Effector CD4-positive, alpha-beta T cell (primary cell): ENCODE measurements at places on chromosomes 2 and 18.

DNA sequence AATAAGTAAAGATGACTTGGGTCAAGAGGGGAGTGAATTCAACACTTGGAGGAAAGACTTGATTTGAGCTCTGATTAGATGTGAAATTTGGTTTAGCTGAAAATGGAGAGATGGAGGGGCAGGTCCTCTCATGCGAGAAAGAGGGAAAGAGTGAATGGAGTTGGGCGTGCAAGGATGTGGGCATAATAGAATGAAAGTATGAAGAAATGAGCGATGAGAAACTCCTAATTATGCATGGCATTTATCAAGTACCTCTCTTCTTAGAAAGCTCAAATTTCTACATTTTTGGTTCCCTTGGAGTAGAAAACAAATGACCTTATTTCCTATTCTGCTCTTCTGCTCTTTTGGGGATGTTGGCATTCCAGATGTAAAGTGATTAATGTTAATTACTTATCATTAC, 161.5 kb downstream of the PHLPP1 start:
- no peak for DNase-seq

DNA sequence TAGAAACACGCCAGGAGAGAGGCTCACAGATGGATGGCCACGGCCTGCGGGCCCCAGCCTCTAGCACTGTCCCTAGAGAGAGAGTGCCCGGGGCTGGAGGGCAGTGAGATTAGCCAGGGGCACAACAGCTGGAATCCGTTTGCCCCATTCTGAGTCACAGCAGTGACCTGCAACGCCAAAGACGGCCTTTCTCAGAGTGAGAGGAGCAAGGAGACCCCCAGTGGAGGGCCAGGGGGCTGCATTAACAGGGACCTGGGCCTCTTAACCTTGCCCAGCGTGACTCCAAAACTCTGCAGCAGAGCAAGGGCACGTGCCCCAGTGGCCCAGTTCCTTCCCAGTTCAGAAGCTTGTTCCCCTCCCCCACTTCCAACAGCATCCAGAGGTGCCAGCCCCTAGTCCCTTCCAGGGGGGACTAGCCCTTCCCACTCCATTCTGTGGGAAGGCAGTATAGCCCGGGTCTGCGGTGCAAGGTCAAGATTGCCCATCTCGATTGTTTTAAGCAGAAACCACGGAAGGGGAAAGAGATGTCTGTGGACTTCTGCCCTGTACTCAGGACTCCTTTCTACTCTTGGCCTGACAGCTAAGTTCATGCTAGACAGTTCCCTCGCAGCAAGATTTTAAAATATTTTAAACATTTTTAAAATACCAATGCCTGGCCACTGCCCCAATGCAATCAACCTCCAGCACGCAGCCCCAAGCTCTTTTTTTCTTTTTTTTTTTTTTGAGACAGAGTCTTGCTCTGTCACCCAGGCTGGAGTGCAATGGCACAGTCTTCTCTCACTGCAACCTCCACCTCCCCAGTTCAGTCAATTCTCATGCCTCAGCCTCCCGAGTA, 50.9 kb upstream of the BIN1 start:
- DNase-seq, result no peak

GRCh38 chr2:106126705-106127281, 67.3 kb downstream of the UXS1 start:
- no peak for DNase-seq

DNA sequence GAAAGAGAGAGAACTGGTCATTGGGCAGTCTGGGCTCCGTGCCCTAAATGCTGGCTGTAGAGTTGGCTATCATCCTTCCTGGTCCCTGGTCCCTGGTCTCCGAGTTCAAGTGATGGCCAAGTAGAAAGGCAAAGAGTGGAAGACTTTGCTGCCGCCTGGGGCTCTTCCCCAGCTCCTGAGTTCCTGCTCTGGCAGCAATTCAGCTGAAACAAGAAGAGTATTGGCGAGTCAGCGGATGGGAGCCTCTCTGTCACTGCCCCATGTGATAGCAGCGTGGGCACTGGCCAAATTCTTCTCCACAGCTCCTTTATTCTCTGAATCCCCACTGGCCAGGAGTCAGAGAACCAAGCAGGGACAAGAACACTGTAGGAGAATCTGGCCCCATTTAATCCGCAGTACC, 351.0 kb upstream of the POU3F3 start:
- no peak for DNase-seq

DNA sequence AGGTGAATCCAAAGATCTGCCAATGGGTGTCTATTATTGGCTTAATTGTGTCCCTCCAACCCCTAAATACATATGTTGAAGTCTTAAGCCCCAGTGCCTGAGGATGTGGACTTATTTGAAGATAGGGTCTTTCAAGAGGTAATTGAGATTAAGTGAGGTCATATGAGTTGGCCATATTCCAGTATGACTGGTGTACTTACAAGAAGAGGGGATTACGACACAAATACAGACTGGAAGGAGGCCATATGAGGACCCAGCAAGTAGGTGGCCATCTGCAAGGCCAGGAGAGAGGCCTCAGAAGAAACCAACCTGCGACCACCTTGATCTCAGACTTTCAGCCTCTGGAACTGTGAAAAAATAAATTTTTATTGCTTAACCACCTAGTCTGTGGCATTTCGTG, 121.1 kb upstream of the FN1 start:
- no peak for DNase-seq

GRCh38 chr18:13375302-13376255, 157.0 kb downstream of the LDLRAD4 start:
- DNase-seq, result peak; percentile 80

- no peak for DNase-seq
Measured at GRCh38 chr18:47968721-47969120, 38.3 kb upstream of the SMAD2 start.

- DNase-seq, result no peak
Measured at GRCh38 chr2:182652326-182652725, 63.7 kb upstream of the DNAJC10 start.

GRCh38 chr18:69558052-69558451, 157.4 kb downstream of the DOK6 start:
- DNase-seq, result no peak

DNA sequence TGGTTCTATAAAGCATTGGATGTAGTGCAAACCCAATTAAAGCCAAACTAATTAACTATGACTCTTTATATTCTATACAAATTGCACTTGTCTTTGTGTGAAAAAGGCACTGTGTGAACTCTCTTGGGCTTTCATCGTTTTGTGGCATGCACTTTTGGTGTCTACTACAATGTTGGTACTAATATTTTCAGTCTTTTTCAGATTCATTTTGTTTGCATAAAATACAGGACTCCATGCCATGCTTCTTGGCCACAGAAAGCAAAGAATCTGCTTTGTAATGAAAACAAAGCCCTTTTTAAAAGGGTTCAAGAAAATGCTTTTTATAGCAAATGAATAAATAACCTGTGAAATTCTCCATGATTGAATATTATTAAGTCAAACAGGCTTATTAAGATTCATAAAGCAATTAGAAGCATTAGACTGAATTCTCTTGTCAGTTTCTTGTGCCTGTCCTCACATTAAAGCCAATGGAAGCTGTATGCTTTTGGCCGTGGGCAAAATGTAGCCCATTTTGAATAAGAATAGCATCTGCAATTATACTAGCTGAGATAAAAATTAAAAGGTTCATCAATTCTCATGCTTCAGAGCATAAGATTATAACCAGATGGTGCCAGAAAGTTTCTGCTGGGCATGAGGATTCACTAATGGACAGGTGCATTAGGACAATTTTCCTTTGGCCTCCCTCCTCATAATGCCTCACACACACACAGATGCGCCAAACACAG, 1665.2 kb downstream of the SUCLG1 start:
- DNase-seq, result no peak

DNA sequence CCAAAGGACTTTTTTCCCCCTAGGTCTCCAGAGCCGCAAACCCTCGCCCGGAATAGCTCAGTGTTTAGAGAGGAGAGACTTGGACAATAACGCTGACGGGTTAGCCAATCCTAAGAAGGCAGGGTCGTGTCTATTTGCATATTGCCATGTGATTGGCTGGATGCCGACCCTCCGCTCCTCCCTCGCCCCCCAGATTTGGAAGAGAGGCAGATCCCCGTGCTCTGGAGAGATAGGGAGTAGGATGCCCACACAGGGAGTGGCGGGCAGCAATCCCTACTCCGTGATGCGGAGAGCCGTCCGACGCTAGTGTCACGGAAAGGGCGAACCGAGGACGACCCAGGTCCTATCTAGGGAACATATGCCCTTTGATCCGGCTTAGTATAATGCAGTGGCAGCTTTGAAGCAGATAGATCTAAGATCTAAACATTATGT, 1.4 kb downstream of the WNT6 start:
- DNase-seq, result no peak

- DNase-seq, result no peak
Measured at GRCh38 chr2:19714926-19715325, 186.9 kb downstream of the TTC32 start.

DNA sequence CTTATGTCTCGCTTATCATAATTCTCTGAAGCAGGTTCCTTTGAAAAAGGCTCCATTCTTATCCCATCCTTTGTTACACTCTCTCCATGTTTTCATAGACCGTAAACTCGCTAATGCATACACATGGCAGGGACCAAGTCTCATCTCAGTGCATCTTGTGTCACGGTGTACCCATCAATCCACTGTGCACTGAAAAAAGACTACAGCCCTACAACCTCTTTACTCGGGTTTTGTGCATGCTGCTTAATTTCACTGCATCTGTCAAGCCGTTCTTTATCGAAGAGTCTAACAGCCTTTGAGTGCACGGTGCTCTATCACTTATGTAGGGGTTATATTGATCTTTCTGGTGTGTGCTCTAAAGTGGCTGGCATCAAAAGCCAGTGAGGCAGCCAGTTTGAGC, 302.9 kb upstream of the ERBB4 start:
- DNase-seq, result no peak

GRCh38 chr2:140994856-140995255, 1136.0 kb downstream of the LRP1B start:
- no peak for DNase-seq

DNA sequence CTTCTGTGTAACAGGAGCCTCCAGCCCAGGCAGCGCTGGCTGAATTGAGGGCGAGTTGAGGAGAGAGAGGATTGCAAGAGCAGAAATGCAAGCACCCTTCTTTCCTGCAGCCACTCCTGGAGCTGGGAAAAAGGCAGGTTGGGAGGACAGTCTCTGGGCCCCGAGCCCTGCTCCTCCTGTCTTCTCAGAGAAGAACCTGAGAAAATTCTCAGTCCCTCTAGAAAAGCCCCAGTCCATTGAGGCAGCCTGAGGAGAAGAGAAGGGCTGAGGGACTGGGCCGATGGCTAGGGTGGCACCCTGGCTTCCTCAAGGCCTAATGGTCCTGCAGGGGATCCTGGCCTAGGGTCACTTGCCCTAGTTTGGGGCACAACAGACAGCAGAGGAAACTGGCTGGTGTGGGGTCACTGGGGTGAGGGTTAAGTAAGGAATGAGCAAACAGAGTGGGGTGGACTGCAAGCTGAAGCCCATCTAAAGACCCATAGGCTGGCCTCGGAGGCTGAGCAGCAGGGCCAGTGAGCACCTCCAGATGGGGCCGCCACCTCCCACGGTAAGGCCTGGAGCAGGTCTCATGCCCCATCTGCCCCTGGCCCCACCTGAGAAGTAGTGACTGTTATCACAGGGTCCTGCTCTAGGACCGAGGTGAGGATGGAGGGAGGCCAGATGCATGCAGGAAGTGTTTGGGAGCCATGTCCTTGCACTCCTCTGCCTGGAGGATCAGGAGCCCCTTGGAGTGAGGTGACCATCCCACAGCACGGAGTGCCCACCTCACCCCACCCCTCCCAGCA, 12.4 kb downstream of the CIB4 start:
- DNase-seq, result no peak

GRCh38 chr2:148796735-148797512, 78.1 kb upstream of the KIF5C start:
- no peak for DNase-seq

- no peak for DNase-seq
Measured at GRCh38 chr2:214503568-214503967, 92.7 kb downstream of the VWC2L start.
